Calu3 (cell line): ENCODE measurements at places on chromosomes 3 and 15. TPM values are rescaled to one million over a fixed set of nuclear protein-coding genes. Genes with fewer than 3 reads are reported as not detected.

DNA sequence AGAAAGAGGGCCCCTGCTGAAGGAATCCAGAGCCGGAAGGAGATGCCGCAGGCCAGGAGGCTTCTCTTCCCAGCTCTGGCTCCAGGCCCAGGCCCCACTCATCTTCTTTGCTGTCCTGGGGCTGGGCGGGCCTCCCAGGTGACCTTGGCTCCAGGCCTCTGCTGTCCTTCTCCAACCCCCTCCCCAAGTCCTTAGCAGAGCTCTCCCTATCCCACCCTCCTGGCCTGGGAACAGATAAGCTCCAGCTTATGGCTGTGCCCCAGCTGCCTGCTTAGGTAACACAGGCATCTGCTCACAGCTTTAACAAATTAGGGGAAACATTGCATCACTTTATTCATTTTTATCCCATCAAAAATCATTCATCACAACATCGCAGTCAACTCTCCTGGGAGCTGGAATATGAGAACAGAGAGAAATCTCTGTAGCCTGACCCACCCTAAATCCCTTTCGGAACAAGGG is 86.9 kb downstream of the SEMA5B start:
- H3K27ac ChIP-seq = no peak overlapping the region
- H3K4me1 ChIP-seq = no peaks in the 10 kb centered on the region
- H3K27me3 ChIP-seq = peaks cover 14% of the 10 kb centered on the region
- DNase-seq = no peak
- no peaks in the 10 kb centered on the region for H3K36me3 ChIP-seq

- peaks cover 36% of the 10 kb centered on the region for H3K4me1 ChIP-seq
- no peaks in the 10 kb centered on the region for H3K27me3 ChIP-seq
- DNase-seq = peak; percentile 78
- peaks cover 47% of the 10 kb centered on the region for H3K36me3 ChIP-seq
Measured at GRCh38 chr3:183253528-183254486, 754 bp downstream of the B3GNT5 start.

DNA sequence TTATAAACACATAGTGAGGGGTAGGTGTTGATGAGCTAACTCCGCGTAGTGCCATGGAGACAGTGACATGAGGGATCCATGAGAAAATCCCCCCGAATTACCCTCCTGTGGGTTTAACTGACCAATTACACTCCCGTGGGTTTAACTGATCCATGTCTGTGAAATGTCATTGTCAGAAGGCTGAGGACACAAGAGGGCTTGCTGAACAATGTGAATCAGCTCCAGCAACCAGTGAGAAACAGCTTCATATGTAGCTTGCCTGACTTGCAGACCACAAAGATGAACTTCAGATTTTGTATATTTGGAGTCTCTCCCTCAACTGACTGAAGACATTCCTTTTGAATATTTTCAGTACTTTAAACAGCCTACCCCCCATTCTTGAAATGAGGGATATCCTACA is 144.9 kb downstream of the FBN1 start:
- H3K4me3 ChIP-seq = no peak overlapping the region
- H3K36me3 ChIP-seq = no peaks in the 10 kb centered on the region
- no peaks in the 10 kb centered on the region for H3K27me3 ChIP-seq
- no peak for DNase-seq

GRCh38 chr3:66998904-66999235 is 763 bp downstream of the KBTBD8 start:
- no peak overlapping the region for H3K27ac ChIP-seq
- no peaks in the 10 kb centered on the region for H3K4me1 ChIP-seq
- H3K4me3 ChIP-seq = peak overlapping the region; percentile 81
- DNase-seq = no peak

GRCh38 chr3:10757021-10757820 is 58.8 kb upstream of the SLC6A11 start:
- no peak overlapping the region for H3K4me3 ChIP-seq
- H3K27me3 ChIP-seq = peaks cover 69% of the 10 kb centered on the region
- no peaks in the 10 kb centered on the region for H3K4me1 ChIP-seq
- no peaks in the 10 kb centered on the region for H3K36me3 ChIP-seq

The IGSF10 gene
- total RNA-seq = 0.24 and 0.29 TPM in 2 replicates

GRCh38 chr3:122947196-122947595 is 80.4 kb downstream of the SEMA5B start:
- H3K27ac ChIP-seq = no peak overlapping the region
- no peak for DNase-seq
- peaks cover 14% of the 10 kb centered on the region for H3K27me3 ChIP-seq
- no peaks in the 10 kb centered on the region for H3K36me3 ChIP-seq
- peaks cover 9% of the 10 kb centered on the region for H3K4me1 ChIP-seq
- H3K4me3 ChIP-seq = no peak overlapping the region

GRCh38 chr3:116849261-116849688 is 139.7 kb downstream of the TUSC7 start:
- no peaks in the 10 kb centered on the region for H3K36me3 ChIP-seq
- H3K4me3 ChIP-seq = no peak overlapping the region

The THSD4 gene
- total RNA-seq = 24.2 and 29.6 TPM in 2 replicates

The ATP8B4 gene
- 0.24 and 0.61 TPM in 2 replicates for total RNA-seq
